ENCODE measurements at places on chromosomes 11 and 22.

DNA sequence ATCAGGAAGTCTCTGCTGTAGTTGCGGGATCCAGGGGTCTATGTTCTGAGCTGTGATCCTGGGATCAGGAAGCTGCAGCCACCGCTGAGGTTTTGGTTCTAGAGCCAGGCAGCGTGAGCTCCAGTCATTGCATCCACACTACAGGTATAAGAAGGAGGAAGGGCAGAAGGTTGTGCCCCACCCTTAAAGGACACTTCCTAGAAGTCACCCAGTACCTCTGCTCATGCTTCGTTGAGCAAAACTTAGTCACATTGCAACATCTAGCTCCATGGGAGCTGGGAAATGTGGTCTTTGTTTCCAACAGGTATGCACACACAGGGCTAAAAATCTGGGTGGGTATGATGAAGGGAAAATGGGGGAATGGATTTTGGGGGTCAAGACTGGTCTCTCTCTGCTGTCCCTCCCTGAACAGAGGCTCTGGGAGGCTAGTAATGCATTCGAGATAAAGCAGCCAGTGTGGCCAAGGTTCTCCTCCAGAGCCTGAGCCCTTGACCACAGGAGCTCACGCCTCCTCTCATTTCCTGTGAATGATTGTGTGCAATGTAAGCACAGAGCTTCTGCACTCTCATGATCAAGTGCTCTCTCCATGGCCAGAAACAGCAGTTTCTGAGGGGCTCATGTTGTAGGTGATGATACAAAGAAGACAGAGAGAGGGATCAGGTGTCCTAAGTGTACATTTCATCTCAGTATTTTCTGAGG, 86.8 kb upstream of the OR4B1 start:
- no peak for DNase-seq

DNA sequence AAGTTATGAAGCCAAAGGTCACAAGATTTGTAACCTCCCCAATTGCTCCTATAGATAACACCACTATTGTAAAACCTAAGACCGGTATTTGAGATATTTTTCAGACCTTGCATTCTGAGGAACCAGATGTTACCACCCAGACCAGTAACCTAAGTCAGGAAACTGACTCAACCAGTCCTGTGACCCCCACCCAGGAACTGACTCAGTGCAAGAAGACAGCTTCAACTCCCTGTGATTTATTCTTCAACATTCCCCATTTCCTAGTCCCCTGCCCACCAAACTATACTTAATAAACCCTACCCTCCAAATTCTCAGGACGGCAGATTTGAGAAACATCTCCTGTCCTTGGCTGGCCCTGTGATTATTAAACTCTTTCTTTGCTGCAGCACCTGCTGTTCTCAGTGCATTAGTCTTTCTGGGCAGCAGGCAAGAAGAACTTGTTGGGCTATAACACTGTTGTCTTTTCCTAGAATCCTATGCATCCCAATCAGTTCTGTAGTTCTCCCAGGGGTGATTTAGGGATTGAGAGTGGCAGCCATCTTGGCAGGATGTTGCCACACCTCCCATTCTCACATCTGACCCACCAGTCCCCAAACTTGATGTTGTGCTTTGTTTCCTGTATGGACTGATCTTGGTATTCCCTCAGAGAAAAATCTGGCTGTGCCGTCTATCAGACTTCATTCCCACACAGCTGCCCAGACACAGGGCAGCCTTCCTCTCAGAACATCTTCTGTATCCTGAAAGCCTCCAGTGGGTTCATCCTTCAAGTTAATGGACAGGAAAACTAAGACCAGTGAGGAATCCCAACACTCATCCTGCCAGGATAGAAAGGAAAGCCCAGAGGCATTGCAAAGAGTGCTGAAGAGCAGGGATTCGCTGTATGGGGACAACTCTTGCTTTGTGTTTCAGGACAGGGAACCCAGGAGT, 104.0 kb downstream of the PDE2A start:
- DNase-seq: no peak

GRCh38 chr11:46733234-46733633, 14.2 kb downstream of the F2 start:
- no peak for DNase-seq

DNA sequence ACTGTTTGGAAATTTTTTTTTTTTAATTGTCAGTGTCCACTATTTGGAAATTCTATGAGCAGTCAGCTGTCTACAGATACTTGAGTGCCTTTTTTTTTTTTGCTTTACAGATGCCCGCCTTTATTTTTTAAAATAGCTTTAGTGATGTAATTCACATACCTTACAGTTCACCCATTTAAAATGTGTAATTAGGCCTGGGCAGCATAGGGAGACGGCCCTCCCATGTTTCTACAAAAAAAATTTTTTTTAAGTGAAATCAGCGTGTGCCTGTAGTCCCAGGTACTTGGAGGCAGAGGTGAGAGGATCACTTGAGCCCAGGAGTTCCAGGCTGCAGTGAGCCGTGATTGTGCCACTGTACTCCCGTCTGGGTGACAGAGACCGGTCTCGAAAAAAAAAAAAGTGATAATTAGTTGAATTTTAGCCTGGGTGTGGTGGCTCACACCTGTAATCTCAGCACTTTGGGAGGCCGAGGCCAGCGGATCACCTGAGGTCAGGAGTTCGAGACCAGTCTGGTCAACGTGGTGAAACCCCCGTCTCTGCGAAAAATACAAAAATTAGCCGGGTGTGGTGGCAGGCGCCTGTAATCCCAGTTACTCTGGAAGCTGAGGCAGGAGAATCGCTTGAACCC, 1.5 kb downstream of the ZNF143 start:
- DNase-seq: no peak

GRCh38 chr11:16312233-16312765, 44.0 kb downstream of the SOX6 start:
- DNase-seq: no peak

- DNase-seq: no peak
These were observed 1367.5 kb downstream of the BRD1 start for GRCh38 chr22:48459859-48460823.

GRCh38 chr11:67698247-67698646, 23.8 kb upstream of the ALDH3B2 start:
- no peak for DNase-seq

DNA sequence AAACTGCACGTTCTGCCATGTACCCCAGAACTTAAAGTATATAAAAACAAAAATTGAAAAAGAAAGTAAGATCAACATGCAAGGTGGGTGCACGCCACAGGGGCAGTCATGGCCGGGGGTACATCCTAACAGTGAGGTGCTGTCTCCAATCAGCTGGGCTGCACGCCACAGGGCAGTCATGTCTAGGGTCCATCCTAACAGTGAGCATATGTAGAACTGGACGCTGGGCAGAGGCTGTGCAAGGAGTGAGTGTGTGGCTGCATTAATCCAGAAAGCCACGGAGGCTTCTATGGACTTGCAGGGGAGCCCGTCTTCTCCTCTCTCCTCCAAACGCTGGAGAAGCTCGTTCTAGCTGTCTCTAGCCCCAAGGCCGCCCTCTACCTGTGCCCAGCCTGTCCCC, 1105.0 kb downstream of the BRD1 start:
- DNase-seq: no peak

DNA sequence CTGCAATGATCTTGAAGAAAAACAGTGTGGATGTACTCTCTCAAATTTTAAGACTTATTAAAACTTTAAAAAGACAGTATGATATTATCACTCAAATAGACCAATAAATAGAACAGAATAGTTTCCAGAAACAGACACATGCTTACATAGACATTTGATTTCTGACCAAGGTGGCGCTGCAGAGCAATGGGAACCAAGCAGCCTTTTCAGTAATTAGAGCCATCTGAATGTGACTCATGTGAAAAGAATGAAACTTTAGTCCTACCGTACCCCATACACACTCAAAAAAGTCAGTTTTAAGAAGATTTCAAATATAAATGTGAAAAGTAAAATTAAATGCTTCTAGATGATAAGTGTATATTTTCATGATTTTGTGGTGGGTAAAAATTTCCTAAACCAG, 74.2 kb upstream of the MS4A8 start:
- DNase-seq: no peak

DNA sequence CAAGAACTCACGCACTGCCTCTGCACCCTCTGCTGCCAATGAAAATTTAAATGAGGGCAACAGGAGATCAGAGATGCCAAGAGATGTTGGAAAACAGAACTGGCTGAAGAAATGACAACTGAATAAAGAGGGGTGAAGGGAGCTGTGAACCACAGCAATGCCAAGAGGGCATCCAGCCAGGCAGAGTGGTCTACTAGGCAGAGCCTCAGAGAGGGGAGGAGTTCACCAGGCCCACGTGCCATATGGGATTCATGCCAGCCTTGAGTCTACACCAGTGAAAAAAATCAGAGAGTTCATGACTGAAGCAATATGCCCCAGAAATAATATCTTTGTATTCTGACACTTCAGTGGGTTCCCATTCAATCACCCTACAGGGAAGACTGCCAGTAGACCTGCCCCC, 4.4 kb downstream of the APOL2 start:
- peak; percentile 66 for DNase-seq

- no peak for DNase-seq
These were observed 21.7 kb downstream of the TIMP3 start for GRCh38 chr22:32823024-32823730.

DNA sequence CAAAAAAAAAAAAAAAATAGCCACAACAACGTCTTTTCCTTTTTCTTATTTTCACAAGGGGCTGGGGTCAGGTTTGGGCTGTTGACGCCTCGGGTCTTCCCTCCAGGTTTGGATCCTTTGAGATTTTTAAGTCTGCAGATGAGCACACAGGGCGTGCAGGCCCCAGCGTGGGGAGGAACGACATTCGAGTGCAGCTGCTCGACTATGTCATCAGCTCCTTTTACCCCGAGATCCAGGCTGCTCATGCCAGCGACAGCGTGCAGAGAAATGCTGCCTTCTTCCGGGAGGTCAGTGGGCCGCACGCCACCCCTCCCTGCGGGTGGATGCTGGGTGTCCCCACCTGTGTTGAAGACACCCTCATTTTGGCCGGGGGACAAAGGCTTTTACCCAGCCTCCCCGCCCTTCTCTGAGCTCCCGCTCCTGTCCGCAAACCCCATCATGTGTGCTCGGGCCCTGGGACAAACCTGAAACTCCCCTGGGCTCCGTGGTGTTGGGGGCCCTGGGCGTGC, 7.7 kb downstream of the SELENOO start:
- DNase-seq: no peak

GRCh38 chr11:71064702-71065515, 187.5 kb downstream of the SHANK2 start:
- DNase-seq: no peak

DNA sequence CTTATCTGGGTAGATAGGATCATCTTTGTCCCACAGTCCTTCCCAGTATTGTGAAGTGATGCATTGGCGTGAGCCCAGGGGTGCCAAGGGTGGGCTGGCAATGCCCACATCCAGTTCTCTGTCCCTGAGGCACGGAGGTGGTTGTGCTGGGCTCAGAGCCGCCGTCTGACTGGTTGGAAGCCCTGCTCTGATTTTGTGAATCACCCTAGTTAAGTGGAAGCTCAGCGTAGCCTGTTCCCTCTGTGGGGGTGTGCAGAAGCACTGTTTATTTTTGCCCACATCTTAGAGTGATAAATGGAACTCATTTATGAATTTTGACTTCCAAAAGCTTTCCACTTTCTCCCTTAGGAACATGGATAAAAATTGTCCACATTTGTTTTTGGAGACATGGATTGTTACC, 13.6 kb downstream of the BCR start:
- DNase-seq: no peak

DNA sequence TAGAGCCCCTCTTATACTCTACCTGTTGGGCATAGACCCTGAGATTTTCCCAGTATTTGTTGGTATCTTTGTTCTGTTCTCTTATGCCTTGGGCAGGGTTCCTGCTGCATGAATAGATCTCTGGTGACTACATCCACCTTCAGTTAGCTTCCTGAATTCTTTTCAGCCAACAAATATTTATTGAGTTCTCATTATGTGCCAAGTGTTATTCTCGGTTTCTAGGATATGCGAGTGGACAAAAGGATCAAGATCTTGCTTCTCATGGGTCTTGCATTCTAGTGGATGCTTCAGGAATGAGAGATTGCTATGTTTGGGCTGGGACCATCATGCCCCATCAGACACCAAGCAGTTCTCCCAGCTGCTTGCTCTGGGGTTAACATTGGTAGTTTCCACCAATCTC, 340.0 kb downstream of the METTL15 start:
- no peak for DNase-seq

DNA sequence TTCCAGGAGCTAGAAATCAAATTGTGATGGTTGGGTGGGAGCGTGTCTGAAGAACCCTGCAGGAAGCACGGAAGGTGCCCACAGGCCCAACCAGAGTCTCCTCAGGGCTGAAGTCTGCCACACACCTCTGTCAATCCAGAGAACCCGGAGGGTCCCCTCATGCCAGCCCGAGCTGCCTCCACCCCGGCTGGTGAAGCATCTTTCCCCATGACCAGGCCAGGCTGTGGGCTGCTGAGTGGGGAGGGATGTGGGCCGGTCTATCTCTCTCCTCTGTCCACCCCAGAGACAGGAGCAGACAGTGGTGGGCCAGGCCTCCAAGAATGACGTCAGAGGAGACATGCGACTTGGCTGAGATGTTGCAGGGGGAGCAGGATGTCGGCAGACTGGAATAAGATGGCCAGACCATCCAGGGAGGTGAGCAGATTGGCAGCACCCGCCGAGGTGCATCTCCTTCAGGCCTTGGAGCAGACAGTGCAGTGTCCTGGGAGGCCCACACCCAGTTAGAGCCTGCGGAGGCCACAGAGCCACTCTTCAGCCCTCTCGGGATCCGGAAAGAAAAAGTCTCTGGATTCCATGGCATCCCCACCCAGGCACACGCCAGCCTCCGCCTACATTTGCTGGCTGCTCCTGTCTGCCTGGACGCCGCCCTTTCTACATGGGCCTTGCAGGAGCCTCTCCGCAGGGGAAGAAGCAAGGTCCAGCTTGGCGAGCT, 1524.9 kb downstream of the BRD1 start:
- DNase-seq: peak; percentile 43

DNA sequence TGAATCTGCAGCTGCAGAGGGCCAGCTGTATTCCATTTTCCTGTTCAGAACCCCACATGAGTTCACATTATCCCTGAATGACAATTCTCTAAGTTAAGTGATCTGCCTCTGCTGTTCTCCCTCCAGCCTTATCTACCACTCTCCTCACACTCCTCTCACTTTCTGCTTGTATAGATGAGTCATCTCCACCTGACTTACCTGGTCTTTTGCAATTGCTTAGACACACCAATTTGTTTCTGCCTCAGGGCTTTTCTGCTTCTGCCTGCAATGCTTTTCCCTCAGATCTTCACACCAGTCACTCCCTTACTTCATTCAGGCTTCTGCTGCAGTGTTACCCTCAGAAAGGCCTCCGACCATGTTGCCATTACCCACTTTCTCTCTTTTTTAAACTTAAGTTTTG, 118.1 kb downstream of the ATM start:
- no peak for DNase-seq

DNA sequence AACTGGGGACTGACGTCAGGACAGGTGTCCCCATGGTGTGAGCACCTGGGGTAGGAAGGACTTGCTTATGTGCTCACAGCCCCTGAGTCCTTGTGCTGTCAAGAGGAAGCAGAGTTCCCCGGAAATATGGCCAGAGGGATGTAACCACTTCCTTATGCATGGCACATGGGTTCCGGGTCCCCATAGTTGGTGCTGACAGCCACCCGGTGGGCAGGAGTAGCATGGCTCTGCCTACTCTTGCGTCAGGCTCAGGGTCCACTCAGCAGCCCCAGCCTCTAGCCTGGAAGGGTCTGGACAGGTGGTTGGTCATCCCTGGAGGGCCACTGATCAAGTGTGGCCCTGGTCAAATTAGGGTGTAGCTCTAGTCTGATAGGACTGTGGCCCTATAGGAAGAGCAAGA, 42.8 kb upstream of the CCND1 start:
- peak; percentile 57 for DNase-seq
